ENCODE measurements at places on chromosomes 16 and 17. TPM values are rescaled to one million over a fixed set of nuclear protein-coding genes. Genes with fewer than 3 reads are reported as not detected.
A peak's percentile ranks its signal among the peaks of the same experiment; 100 is the strongest.

GRCh38 chr17:67829331-67829730 is 4.0 kb downstream of the BPTF start:
- peak; percentile 26 for ATAC-seq

- peak; percentile 51 for ATAC-seq
Measured at GRCh38 chr17:44887971-44888954, 11.0 kb downstream of the EFTUD2 start.

GRCh38 chr16:4511441-4512082 is 27.0 kb downstream of the CDIP1 start:
- no peak for ATAC-seq

- ATAC-seq = no peak
Measured at GRCh38 chr16:4922721-4923342, 14.1 kb downstream of the PPL start.

DNA sequence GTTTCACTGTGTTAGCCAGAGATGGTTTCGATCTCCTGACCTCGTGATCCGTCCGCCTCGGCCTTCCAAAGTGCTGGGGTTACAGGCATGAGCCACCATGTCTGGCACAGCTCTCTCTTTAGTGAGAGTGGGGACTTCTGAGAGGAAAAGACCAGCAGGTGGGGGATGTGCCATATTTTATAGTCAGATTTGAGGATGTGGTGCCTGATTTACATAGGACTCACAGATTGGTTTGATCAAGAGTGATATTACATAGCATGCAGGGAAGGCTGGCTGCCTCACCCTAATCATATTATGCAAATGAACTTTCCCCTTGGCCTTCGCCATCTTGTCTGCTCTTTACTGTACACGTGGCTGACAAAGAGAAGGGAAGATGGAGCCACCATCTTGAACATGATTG is 28.1 kb upstream of the MAPK3 start:
- ATAC-seq = no peak

CRYM gene
- not detected for total RNA-seq

KPNB1 gene
- total RNA-seq = 451 TPM

Measured in activated T-helper 17 cell treated with anti-CD3 and anti-CD28 coated beads, Interleukin-2, amount 50 U/mL, for 72 hours (primary cell).